Retinal pigment epithelial cell (primary cell): ENCODE measurements at places on chromosomes 12 and 14.

DNA sequence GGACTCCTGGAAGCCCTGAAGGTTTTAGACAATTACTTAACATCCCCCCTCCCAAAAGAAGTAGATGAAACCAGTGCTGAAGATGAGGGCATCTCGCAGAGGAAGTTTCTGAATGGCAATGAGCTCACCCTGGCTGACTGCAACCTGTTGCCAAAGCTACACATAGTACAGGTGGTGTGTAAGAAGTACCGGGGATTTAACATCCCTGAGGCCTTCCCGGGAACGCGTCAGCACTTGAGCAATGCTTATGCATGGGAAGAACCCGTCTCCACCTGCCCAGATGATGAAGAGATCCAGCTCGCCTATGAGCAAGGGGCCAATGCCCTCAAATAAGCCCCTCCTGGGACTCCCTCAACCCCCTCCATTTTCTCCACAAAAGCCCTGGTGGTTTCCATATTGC lies 10.6 kb upstream of the SPPL3 start:
- no peak for DNase-seq

DNA sequence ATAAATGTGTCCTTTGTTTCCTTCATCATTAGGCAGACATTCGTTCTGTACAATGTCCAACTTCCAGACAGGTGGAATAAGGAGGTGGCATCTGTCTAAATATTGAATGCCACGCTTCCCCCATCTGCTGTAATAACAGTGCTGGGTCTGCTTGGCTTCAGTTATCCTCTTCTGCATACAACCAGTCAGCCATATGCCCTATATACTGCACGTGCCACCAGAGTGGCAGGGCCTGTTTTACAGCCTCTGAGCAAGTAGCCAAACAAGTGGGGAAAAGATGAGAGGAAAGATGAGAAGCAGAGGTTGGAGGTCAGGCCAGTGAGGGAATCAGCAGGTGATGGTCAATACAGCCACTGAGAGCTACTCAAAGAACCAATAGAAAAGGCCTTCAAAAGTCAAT lies 55.4 kb downstream of the OTX2 start:
- DNase-seq: no peak

DNA sequence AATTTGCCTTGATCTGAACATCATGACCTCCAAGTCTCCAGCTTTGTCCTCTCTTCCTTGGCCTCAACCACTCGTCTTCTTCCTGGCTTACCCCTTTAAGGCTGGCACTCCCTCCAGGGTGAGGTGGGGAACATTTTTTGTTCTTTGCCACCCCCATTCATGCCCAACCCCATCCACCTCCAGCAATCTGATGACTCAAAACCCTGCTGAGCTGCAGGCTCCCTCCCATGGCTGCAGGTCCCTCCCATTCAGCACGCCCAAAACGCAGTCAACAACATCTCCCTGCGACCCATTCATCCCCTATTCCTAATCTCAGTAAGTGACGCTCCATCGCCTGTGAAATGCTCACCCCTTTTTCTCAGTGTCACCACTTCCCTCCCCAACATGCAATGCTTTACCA lies 138.8 kb upstream of the PRMT8 start:
- no peak for DNase-seq

DNA sequence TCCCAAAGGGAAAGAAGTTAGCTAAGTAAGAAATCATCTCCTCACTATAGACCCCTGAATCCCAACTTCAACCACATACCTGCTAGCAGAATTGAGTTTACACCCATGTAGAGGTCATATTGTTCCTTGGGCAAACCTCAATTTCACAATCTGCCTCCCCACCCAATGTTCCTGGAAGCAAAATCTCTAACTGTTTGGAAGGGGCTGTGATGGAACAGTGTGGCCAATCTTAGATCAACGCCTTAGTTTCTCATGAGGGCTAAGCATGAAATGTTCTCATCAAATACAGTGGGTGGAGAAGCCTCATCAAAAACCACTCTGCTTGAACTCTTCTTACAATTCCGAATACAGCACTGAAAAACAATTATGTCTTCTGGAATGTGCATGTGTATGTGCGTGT lies 284.0 kb upstream of the NOS1 start:
- no peak for DNase-seq

DNA sequence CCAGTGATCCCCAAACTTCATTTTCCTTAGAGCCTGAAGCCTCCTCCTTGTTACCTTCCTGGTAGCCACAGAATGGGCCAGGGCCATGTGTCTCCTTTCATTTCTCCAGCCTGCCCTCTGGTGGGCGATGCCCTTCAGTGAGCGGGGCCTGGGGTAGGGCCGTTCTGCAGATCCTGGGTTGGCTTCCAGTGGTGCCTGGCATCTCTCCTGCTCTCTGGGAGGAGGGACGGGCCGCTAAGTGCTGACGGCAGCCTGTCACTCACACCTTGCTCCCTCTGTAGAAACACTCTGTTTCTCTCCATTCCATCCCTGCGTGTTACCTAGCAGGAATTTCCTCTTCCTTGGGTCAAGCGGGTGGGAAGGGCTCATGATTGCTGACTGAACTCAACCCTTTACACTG lies 232.1 kb downstream of the CACNA1C start:
- DNase-seq: peak; percentile 15

DNA sequence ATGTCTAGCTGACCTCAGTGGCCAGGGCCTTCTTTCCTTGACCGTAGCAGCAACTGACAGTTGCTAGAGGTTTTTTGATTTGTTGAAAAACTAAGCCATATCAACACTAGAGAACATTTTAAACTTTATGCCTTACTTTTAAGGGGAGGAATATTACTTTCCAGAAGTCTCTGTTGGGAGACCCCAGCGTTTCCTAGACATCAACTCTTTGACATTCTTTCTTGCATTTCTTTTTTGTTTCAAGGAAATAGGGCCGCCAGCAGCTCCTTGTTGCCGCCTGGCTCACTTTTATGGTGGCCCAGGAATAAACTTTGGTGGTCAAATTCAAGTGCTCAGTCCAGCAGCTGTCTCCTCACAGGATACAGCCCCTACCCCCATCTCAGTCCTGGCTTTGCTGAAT lies 2.5 kb upstream of the HOXC11 start:
- DNase-seq: no peak

DNA sequence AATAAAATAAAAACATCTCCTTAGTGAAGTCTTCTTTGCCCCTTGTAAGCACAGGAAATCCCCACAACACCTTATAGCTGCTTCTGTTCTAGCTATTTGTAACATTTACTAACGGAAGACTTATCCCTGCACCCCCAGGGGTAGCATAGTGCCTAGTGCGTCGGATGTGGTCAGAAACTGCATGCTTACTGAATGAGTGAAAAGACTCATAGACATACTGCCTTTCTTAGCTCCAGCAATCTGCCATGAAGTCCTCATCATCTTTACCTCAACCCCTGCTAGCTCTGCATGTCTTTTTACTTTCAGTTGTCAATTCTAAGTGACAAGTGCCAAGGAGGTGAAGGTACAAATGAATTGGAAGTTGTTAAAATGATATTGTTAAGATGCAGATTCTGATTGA lies 12.9 kb downstream of the RIOX1 start:
- DNase-seq: no peak

DNA sequence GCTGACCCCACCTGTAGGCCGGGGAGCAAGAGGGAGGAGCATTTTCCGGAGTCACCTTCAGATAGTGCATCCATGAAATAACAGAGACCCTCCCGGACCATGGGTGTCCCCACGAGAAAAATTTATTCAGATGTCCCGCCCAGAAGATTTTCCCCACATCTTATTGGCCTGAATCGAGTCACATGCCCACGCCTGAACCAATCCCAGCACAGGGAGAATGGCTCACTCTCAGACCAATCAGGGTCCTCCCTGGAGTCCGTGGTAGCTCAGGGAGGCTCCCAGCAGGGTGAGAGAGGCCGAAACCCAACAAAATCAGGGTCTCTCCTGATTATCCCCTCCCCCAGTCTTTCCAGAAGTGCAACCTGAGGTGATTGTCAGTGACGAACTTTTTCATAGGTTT lies 16.4 kb upstream of the NCOR2 start:
- DNase-seq: no peak

GRCh38 chr12:15527201-15528080 lies 205.1 kb downstream of the PTPRO start:
- DNase-seq: no peak

DNA sequence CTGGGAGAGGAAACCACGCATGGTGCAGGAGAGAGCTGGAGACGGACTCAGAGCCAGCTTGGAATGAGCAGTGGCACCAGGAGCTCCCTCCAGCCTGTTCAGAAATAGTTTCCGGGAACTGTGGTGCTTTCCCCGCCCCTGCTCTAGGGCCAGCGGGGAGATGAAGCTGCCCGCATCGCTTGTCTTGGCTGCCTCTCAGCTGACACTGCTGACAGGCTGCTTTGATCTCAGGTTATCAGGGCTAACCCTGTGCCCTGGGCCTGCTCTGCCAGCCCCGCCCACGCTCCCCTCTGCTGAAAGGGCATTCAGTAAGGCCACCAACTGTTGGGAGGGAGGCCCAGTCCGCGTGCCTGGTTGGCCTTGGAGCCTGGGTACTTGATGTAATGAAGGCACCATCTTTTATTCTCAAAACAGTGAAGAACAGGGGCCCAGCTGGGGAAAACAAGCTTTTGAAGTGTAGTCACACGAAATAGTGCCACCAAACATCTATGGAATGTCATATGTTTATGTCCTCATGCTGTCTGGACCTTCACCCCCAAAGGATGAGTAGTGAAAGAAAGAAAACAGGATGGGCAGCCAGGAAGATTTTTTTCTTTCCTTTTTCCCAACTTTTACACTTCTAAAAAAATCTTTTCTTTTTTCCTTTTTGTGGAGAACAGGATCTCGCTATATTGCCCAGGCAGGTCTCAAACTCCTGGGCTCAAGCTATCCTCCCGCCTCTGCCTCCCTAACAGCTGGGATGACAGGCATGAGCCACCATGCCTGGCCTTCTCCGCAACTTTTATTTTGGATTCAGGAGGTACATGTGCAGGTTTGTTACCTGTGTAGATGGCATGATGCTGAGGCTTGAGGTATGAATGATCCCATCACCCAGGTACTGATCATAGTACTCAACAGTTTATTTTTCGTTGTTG lies 115.9 kb upstream of the TBX3 start:
- no peak for DNase-seq

- DNase-seq: no peak
Observed at GRCh38 chr14:98163873-98164272, 1108.1 kb downstream of the BCL11B start.

- DNase-seq: no peak
Observed at GRCh38 chr12:88955531-88955930, 375.3 kb upstream of the KITLG start.

GRCh38 chr12:57844709-57845477 lies 1.6 kb downstream of the CTDSP2 start:
- DNase-seq: peak; percentile 40

DNA sequence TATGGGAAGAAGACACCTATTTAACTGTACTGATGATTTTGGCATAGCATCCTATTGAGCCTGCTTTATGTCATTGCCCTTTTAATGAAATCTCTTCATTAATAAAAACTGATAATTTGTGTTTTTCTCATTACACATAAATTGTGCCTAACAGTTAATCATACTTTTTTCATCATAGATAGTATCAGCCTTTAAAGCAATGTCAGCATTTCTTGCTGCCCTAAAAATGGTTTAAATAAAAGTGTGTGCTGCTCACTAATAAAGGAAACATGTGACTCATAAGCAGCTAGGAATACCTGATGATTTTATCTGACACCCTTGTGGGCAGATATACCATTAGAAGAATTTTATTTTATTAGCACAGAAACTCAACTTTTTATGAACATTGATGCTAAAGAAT lies 26.7 kb downstream of the TBK1 start:
- no peak for DNase-seq

- no peak for DNase-seq
Observed at GRCh38 chr14:50784683-50785456, 46.1 kb downstream of the NIN start.

DNA sequence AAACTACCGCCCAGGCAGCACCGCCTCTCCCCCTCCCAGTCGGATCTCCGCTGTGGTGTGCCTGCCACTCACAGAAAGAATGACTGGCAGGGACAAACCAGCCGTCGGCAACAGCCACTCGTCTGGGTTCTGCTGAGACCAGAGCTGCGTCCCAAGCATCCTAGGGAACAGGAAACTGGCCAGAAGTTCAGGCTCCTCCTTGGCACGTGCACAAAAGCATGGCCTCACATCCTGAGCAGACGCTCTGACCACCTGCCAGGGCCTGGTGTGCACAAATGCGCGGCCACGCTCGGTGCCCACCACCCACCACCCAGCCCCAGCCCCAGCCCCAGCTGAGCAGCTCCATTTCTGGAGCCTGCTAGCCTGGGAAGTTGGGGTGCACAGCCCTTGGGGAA lies 214.8 kb downstream of the DPF3 start:
- DNase-seq: no peak

DNA sequence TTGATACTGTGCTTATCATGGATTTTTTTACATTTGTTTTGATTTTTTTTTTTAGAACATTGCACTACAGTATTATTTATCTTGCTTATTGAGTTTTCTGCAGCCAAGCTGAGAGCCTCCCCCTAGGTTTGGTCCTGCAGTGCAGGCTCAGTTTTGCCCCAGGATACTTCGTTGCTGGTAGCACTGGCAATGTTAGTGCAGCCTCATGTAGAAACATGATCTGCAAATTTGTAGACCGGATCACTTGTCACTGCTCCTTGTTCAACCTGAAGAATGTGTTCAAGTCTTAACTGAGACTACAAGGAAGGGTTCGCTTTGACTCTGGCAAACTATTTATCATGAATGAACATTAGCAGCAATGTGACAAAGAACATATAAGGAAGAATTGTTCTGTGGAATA lies 377.2 kb upstream of the PDE3A start:
- no peak for DNase-seq

DNA sequence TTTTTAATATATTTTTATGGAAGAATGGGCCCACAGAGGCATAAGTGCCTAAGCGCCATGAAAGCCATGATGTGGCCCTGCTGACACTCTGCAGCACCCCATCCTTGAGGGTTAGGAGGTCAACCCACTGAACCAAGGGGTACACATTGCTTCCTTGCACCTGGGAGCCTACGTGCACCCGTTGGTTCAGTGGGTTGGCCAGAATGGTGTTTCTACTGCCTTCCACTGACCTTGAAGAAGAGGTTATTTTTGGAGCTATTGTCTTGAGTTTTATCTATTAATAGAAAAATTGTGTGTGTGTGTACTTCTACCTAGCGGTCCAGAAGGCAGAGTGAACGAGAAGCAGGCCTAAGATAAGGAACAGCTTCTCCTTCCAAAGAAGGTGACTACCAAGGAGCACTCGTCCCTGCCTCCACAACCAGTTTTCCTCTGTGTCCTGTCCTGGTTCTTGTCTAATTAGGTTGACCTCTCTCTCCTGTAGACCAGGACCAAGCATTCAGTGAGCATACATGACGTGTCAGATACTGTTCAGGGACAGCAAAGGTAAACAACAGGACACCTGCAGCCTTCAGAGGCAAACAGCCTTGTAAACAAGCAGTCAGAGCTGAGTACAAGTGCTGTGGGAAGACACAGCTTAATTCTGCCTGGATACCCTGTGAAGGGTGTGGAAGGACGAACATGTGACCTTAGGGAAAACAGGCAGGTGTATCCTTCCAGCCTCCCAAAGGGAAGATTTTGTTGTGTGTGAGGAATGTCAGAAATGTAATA lies 30.4 kb upstream of the PLEK2 start:
- no peak for DNase-seq
